Fibroblast of villous mesenchyme (primary cell): ENCODE measurements at places on chromosomes 6 and 20. TPM values are rescaled to one million over a fixed set of nuclear protein-coding genes. Genes with fewer than 3 reads are reported as not detected.

DNA sequence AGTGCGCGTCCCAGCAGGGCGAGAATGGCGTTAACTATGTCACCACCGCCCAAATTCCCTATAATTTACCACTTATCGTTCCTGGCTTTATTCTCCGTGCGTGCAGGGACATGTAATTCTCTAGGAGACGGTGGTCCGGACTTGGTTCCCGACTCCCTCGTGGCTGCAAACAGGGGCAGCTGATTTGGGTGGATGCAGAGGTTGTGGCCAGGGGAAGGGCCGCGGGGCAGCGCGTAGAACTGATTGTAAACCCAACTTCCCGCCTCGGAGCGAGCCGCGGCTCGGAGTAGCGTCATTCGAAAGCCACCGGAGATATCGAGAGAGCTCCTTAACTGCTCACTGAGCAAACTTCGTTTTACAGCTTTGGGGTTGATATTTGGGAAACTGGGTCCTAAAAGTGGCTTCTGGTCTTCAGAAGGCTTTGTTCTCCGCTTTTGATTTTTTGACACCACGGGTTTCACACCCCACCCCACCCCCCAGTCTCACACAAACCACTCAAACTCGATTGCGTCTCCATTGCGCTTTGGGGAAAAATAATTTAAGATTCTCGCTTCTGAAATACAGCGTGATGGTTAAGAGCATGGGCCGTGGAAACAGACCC, 17.5 kb upstream of the ZSCAN9 start:
- peak; percentile 30 for DNase-seq

DNA sequence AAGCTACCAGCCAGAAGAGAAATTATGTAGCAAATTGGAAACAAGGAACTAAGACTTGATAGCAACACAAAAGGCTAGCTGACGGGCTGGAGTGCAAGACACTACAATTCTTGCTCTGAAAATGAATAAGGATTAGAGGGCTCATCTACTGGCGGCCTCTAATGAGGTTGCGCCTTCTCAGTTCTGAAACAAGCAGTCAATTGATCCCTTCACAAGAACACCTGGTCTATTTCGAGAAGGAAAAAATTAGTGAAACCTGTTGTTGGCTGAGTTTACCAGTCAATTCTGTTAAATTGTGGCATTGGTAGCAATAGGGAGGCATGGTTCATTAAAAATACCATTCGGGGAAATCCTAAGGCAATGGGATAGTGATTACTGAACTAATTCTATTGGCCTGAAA, 74.8 kb upstream of the JARID2 start:
- DNase-seq: no peak

DNA sequence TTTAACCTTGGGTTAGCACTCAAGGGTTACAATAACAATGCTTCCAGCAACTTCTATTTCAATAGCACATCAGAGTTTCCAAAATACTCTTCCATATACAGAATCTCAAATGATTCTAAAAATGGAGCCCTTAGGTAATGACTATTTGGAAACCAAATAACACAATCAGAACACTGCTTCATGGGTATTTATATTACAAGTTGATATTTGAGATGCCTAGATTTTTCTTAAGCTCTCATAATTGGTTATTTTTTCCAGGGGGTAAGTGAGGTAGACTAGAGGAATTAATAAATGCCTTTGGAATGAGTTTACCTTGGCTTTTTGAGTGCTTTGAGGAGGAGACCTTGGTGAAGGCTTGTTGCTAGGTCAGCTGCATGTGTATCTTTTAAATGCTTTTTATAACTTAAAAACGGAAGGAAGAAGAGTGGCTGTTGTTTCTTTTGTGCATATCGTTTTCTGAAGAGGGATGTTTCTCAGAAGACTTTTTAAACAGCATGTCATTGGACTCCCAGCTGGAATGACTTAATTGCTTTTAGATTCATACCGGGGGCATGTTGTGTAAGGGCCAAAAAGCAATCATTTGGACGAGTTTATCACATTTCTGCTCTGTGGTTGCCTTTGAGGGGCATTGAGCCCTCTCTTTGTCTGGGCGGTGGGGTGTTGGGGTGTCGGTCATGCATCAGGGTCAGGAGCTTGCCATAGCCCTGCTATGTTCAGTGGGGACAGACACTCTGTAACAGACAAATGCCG, 186.0 kb downstream of the DTNBP1 start:
- DNase-seq: peak; percentile 13

DNA sequence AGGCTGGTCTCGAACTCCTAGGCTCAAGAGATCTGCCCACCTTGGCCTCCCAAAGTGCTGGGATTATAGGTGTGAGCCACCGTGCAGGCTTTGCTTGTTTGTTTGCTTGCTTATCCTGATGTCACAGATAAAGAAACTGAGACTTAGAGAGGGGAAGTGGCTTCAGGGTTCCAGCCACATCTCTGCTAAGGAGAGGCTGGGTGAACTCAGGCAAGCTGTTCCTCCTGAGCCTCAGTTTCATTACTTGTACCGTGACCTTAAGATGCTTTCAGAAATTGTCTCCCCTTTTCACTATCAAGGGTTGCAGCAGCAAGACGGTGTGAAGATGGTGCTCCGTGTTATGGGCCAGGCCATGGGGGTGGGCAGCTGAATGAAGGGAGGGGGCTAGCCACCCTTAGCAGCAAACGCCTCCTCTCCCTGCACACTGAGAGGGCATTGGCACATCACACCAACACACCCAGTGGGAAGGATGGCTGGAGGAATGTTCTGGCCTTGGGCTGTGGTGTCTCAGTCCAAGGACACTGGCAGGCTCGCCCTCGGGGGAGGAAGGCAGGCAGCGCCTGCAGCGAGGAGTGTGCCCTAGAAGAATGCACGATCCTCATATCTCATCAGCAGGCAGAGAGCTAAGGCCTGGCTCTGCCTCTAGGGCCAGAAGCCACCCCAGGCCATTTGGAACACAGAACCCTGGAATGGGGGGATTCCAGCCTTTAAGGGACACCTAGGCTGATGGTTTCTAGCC, 48.2 kb upstream of the TLDC2 start:
- no peak for DNase-seq

DNA sequence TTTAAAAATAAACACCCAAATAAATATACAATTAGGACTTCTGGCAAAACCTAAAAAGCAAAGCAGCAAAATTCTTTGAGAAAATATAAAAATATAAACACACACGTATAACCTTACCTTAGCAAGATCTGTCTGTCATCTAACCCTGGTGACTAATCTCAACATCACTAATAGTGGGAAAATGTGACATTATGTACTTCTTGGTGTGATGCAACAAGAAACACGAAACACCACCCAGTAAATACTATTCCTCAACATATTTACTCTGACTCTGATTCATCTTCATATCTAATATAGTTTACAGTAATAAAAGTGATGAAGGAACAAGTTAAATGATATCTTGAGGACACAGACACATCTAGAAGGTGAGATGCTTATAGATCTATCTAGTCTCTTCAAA, 332.6 kb upstream of the MANEA start:
- DNase-seq: no peak

LY6G6C gene
- not detected in 2 replicates for total RNA-seq
